Activated naive CD4-positive, alpha-beta T cell treated with anti-CD3 and anti-CD28 coated beads for 36 hours (primary cell): ENCODE measurements at places on chromosomes 3 and 15. TPM values are rescaled to one million over a fixed set of nuclear protein-coding genes. Genes with fewer than 3 reads are reported as not detected.

The GOLGA6A gene
- total RNA-seq: 0.14 TPM

The GADL1 gene
- not detected for total RNA-seq

The PRKCD gene
- total RNA-seq: 10.2 TPM

The SEMA5B gene
- total RNA-seq: not detected

The CA12 gene
- not detected for total RNA-seq

The RAB6B gene
- total RNA-seq: not detected

The ADAM10 gene
- 76.3 TPM for total RNA-seq

The MGLL gene
- 0.14 TPM for total RNA-seq

DNA sequence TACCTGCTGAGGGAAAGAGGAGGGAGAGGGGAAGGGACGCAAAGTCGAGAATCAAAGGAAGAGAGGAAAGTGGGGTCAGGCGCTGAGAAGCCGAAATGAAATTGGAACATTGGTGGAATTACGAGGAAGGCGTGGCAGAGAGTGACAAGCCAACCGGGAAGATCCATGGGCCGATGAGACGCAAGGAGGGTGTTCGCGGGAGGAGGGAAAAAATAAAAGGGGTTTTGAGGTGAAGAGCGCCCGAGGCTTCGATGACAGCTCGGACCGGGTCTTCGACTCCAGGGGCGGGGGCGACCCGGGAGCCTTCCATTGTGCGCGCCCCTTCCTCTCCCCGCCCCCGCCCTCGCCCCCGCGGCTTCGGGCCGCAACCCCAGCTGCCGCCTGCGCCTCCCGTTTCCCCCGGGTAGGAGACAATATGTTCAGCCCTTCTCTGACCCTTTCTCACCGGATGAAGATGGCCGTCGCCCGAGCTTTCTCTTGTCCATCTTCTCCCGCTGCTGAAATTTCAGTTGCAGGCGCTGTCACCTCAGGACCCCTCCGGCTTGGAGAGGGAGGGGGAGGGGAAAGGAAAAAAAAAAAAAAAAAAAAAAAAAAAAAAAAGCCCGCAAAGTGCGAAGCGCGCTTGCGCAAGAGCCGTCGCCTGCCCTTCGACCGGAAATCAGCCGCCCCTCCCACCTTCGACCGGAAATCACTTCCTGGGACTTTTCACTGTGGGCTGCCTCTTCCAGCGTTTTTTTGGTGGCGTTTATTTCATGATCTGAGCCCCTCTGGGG is at the start of gene SENP7:
SENP7 (minus strand) TSS at position 567 of the 773 bp plus-strand sequence; CDS start at position 485, 82 bp downstream.
- peak; percentile 89 for DNase-seq

DNA sequence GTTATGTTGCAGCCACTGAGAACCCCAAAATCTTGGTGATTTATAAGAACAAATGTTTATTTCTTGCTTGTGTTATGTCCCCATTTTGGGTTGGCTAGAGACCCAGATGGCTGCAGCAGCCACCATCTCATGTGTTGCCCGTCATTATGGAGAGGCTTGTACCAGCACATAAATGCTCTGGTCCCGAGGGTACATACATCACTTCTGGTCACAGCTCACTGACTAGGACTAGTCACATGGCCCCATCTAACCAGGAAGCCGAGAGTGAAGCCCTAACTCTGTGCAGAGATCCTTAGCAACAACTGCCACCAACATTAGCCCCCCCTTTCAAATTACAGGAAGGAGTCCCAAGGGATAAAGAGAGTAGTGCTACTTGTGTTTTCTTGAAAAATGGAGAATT is 25.5 kb upstream of the HACD2 start:
- no peak for DNase-seq

DNA sequence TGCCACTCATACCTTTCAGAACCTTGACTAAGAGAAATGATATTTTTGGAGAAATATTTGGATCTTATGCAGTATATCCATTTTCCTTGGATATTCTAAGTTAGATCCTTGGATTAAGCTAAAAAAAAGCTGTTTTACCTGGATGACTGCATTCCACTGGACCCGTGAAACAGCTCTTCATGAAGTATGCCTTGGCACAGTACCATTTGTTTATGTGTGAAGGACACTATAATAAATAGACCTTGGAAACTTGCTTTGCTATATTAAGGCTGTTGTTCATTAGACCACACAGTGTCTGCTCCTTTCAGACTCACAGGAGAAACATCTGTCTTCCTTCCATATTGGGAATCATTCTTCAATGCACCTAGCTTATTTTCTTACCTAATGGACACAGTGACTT is 651.0 kb upstream of the TGFBR2 start:
- no peak for DNase-seq

GRCh38 chr3:184471439-184471838 is 90.1 kb upstream of the EPHB3 start:
- DNase-seq: no peak

DNA sequence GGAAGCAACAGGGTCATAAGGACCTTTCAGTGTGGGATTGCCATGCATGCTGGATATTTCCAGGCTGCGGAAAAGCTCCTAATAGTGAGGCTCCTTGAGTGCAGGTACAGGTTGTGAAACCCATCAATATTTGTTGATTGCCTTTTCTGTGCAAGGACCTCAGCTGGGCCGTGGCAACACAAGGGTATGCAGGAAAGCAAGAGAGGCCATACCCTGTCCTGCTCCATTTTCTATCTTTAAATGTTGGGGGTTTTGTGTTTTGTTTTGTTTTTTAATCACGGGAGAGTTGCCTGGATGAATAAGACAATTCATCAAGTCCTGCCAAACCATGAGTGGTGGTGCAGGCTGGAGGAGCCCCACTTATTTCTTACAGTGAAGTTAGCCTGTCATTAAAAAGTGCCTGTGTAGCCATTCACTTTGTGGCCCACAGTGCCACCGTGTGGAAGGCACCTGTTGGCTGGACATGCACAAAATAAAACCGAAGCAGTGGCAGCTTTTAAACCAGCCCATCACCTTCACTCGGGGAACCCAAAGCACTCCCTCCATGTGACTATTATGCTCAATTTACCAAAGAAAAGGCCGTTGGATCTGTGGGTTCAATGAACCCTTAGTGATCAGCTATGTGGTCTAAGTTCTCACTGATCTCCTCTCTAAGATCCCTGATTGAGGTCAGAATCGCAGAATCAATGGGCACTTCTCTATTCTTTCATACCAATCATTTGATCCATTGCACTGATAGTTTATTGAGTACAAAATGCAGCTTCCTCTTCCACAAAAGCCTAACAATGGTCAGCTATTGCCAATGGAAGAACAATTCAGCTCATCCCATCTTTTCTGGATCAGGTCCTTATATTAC is 42.2 kb downstream of the CLDN18 start:
- peak; percentile 48 for DNase-seq

DNA sequence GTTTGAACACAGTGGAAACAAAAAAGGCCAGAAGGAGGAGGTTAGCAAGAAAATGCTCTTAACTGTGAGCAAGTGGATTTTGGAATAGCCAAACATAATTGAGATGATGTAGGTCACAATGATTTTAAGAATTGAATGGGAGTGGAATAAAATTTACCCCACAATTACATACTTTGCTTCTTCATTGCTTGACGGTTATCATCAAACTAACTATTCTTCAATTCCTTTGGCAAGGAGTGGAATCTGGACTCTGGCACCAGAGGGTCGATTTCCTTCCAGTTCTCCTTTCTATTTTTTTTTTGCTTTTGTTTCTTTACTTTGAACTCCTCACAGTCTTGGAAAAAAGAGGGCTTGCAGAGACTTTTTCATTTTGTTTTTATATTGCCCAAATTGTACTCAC is 634.5 kb upstream of the TGFBR2 start:
- no peak for DNase-seq

GRCh38 chr3:56205406-56205805 is 262.9 kb downstream of the ERC2 start:
- no peak for DNase-seq

GRCh38 chr3:124553178-124553577 is 177.1 kb upstream of the UMPS start:
- no peak for DNase-seq

- peak; percentile 47 for DNase-seq
Measured at GRCh38 chr15:90232196-90232595, 1.5 kb downstream of the CIB1 start.

GRCh38 chr15:40115670-40116093 is 7.0 kb upstream of the BMF start:
- DNase-seq: peak; percentile 78

DNA sequence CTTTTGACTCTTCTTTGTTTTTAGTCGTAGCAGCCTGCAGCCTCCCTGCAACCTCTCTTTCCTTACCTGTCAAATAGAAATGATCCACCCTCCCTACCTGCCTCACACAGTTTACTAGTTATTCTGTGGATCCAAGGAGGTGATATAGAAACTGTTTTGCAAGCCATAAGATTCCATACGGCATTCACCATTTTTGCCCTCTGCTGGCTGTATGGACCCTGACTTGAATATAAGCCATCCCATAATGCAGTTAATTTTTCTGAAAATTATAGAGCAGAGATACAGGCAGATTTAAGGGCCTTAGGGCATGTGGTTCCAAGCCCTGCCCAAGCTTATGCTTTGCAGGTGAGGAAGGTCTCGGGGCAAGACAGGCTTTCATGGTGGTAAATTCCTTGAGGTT is 63.8 kb downstream of the CPN2 start:
- DNase-seq: no peak

- no peak for DNase-seq
Measured at GRCh38 chr15:73628102-73628501, 5.1 kb downstream of the NPTN start.

DNA sequence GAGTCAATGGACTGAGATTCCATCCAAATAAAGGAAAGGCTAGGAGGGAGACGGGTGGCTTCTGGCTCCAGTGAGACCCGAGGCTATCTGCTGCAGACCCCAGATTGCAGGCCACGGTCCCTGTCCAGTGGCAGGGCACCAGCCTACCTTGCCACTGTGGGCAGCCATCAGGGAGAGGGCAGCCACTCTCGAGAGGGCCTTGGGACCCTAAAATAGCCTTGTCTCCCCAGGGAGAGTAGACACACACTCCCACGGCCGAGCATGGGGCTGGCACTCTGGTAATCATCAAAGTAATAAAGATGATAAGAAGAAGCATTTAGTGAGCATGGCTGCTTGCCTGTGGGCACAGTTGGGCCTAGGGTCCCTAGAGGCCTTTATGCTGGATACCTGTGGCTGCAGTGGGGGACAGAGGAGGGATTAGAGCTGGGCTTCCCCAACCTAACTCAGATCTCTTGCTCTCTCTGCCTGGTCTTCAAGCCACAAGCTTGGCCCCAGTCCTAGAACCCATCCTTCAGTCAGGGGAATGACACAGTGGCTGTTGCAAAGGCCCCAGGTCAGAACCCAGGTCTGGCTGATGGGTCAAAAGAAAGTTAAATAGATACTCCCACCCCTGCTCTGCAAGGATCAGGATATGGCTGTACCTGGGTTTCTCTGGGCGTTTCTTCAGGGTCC is 9.2 kb upstream of the VIPR1 start:
- DNase-seq: no peak

- no peak for DNase-seq
Measured at GRCh38 chr15:63067306-63067705, 24.8 kb downstream of the TPM1 start.

DNA sequence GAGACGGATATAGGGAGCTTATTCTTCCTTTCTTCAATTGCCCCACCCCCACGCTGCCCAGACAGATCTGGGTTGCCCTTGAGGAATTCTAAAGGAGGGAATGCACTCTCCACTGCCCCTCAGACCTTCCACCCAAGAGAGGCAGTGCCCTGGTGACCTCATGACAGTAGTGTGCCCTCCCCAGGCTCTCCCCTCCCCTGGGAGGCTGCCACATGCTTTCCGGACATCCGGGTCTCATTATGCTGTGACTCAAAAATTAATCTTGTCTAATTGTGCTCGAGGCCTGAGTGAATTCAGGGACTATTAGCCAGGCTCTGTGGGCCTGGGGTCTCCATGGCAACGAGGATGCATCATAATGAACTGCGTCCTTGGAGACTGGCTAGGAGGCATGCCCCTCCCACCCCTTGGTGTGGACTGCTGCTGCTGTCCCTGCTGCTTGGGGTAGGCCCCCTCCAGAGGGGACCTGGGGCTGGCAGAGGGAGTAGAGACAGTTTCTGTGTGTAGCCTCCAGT is 20.8 kb downstream of the CORO2B start:
- DNase-seq: no peak

GRCh38 chr15:91862891-91863504 is 9.5 kb downstream of the SLCO3A1 start:
- DNase-seq: no peak

GRCh38 chr3:112136046-112136445 is 3.0 kb upstream of the GCSAM start:
- no peak for DNase-seq

- no peak for DNase-seq
Measured at GRCh38 chr3:150222691-150223489, 185.2 kb upstream of the TSC22D2 start.

DNA sequence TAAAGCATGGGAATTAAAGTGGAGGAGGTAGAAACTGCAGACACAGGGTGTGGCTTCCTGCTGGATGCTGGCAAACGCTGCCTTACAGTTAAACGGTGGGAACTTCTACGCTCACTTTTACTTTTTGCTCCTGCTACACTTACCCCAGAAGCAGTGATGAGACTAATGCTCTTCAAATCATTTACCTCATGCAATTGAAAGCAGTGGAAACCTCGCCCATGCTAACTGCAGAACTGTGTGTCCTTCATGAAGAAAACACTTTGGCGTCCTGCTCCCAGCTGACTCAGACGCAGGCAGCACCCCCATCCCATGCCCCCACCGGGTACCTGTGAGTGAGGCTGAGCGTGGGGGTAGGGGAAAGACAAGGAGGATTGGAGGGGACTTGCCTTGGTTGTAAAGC is 31.8 kb downstream of the UPK1B start:
- DNase-seq: no peak

DNA sequence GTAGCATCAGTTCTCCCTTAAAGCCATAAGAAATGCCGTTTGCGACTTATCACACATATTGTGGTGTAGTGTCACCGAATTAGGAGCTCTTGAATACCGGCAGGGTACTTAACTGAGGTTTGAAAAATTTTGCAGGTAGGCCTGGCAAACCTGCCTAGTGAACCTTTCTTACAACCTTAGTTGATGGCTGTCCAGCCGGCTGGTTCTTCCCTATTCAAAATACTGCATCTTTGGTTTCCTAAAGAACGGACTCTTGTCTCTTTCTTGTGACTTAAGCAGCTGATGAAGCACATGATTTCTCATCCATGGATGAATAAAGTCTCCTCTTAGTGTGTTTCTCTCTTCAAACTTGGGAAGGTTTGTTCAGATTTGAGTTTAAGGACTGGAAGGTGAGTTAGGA is 1.5 kb downstream of the RAB7A start:
- DNase-seq: no peak

DNA sequence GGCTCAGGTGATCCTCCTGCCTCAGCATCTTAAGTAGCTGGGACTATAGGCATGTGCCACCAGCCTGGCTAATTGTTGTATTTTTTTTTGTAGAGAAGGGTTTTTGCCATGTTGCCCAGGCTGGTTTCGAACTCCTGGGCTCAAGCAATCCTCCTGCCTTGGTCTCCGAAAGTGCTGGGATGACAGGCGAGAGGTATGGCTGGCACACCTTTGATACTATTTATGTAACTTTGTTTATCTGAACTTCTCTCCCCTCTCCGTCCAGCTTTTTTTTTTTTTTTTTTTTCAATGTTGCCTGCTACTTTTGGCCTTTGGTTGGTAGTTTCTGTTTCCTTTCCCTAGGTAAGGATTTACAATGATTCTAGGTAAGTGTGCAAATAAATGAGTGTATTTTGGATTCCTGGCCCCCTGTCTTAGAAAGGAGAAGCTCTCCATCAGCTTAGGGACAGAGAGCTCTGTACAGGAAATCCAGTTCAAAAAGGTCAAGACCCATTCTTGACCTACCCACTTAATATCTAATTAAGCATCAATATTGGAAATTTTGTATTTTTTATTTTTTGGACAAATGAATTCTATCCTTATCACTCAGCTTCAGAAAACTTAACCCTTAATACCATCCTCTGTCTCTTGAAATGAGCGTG is 6.8 kb downstream of the ARL6IP5 start:
- no peak for DNase-seq
